ENCODE measurements at places on chromosomes 1 and 21.

- no peak for DNase-seq
These were observed 47.4 kb upstream of the ENAH start for GRCh38 chr1:225700164-225700821.

DNA sequence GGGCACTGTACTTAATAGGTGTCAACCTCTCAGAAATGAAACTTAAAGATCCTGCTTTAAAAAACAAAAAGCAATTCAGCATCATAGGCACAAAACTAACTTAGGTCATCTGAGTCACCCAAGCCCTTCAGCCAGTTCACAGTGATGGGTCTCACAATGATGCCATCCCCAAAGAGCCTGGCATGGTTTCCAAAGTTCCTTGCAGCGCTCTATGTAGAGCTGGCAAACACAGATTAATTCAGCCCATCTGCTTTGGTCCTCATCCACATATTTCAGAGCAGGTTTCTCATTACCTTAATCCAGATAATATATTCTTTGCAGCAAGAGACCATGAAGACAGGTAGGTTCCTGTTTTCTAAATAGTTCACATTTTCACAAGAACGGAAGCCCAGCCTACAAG is 14.6 kb upstream of the PLA2G2C start:
- DNase-seq: peak; percentile 91

DNA sequence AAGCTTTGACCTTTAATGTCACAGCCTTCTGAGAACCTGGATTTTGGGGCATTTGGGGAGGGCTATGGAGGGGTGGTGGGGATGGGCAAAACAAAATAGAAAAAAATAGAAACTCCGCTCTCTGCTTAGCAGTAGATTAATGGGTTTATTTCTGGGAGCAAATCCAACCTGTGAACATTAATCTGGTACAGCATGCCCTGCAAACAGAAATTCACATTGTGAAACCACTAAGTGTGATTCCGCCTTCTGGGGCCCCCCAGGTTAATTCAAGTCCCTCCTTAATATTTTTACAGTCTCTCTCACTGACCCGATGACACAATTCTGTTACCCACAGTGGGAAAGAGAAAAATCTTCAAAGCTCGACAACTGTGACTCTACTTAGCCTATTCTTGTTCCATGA is 76.4 kb downstream of the TIAM1 start:
- peak; percentile 74 for DNase-seq

DNA sequence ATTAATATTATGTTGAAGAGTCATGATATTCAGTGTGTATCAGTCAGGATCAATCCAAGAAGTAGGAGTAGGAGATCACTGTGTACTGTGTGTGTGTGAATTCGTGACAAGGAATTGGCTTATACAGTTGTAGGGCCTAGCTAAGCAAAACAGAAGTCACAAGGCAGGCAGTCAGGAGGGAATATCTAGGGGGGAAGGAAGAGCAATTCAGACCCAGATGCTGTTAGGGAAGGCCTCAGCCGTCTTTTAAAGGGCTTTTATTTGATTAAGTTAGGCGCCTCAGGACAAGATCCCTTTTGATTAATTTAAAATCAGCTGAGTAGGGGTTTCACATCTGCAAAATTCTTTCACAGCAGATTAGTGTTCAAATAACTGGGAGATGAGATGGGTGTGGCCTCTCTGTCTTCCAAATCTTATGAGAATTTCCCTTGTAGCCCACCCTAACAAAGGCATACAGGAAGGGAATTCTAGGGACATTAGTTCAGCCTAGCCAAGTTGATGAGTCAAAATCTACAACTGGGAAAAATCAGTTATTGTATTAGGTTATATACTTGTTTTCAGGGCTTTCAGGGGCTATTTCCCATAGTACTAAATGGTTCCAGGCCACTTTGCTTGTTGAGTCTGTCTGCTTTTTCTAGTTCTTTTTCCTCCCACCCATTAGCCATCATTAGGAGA is 47.4 kb downstream of the ALG6 start:
- DNase-seq: no peak

- no peak for DNase-seq
These were observed 27.1 kb upstream of the SLC35A3 start for GRCh38 chr1:99942723-99943122.

DNA sequence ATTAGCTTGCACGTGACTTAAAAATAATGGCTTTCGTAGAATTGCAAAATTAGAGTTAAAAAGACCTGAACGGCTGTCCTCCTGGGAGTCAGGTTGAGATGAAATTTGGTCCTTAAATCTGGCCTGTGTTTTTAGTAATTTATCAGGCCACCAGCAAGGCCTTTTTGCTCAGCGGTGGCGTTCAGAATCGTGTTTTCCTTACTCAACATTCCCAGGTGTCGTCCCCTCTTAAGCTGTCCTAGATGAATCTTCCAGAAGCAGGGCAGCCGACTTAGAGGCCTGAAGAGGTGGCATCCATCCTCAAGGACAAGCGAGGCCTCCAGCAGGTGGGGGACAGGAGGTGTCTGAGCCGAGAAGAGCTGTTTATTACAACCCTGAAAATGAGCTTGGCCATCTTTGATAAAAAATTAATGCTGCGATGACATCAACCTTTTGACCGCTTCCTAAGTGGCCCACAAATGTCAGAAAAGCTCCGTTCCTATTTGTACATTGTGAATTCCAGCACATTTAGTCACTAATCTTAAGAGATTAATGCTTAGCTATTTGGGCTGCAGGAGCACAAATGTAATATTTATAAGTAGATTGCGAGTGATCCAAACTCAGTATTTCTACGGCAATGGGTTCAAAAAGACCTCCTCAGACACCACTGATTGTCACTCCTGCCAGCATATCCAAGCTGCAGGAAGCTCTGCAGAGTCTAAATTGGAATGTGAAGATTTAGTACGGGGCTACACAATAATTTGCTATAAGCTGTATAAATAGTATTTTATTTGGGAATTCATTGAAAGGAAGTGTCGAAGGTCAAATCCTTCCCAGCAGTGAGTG is 344.1 kb upstream of the VAMP3 start:
- DNase-seq: no peak

DNA sequence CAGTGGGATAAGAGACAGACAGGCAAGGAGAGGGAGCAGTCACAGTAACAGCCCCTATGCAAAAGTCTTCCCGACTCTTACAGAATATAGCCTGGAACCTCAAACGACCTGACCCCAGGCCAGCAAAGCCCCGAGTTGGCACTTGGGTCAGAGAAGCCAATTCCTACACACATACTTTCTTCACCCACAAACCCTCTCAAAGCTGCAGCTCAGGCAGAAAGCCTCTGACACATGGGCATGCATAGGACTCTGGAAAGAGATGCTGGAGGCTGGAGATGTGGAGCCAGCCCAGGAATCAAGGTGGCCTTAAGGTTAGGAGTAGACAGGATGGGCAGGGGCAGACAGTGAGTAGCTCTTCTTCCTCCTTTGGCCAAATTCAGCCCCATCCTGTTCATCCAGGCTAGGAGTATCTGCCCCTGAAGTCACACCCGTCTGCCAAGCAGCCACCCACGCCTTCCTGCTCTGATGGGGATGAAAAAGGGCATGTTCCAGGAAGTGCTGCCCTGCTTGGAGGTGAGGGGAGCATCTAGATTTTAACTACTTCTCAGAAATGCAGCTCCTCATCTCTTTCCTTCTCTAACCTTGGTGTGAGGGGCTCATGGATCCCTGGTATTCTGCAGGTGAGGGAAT is 7.8 kb downstream of the SLC41A1 start:
- no peak for DNase-seq

DNA sequence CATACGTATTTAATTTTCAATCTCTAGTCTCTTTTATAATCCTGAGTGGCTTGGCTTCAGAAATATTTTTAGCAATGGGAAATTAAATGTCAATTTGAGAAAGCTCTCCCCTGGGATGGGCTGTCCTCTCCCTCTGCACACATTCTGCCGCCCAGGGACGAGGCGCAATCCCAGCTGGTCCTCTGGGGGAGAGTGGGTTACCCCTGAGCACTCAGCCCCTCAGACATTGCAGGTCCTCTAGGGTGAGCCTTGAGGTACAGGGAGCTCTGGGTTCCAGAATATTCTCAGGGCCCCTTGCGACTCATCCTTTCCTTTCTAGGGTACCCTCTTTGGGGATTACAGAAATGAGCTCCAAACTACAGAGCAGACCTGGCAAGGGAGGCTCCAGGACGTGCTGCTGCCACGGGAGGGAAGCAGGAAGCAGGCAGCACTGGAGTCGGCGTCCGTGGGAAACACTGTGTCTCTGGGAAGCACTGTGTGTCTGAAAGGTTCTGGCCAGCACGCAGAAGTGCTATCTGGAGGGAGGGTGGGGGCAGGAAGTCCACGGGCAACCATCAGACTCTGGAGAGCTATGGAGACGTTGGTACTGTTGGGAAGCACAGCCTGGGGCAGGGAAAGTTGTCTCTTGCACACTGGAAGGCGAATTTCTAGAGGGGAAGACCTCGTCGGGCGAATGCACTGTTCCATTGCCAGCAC is 343.3 kb upstream of the VAMP3 start:
- no peak for DNase-seq

DNA sequence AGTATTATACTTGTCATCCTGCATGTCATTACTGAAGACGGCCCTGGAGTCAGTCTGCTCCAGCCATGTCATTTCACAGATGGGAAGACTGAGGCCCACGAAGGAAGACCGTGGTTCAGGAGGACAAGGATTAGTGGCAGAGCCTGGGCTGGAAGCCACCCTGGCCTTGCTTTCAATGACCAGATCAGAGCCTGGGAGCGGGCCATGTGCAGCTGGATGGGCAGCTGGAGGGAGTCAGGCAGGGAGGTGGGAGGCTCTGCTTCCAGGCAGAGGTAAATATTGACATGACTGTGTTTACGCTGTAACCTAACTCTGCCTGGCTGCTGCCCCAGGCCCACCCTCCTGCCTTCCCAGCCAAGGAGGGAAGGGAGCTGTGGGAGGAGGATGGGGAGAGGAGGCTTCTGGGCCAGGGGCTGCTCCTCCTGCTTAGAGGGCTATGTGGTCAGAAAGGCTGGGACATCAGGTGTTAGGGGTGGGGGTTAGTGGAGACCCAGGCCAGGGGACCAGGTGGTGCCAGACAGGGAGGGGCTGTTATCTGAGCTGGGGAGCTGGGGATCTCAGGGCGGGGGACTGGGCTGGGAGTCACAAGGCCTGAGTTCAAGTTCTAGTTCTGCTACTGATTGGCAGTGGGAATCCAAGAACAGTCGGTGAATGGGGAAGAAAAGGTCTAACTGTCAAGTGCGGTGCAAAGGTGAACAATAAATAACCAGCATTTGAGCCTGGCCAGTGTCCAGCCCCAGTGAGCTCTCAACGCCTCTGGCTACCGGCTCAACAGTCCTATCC is 48.5 kb upstream of the ECE1 start:
- DNase-seq: no peak

GRCh38 chr1:109281680-109282496 is 1.1 kb downstream of the PSRC1 start:
- no peak for DNase-seq

GRCh38 chr1:182206626-182207239 is 145.2 kb upstream of the ZNF648 start:
- DNase-seq: no peak

- peak; percentile 90 for DNase-seq
These were observed 78.1 kb downstream of the IER5 start for GRCh38 chr1:181166377-181167196.

DNA sequence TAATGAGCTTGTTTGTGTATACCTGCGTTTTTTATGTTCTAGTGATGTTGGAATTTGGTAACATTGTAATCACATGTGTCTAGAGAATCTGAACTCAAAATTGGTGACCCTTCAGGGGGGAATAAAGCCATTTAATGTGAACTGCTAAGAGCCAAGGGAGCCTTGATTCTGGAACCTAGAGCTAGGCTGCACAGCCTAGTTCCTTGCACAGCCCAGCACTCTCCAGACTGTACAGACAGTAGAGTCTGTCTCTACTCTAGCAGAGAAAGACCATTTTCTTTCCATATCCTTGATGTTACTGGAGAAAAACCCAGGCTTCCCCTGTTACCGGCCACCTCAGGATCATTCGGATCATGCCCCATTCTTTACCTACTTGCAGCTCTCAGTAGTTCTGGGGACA is 8.6 kb downstream of the ARV1 start:
- DNase-seq: no peak

DNA sequence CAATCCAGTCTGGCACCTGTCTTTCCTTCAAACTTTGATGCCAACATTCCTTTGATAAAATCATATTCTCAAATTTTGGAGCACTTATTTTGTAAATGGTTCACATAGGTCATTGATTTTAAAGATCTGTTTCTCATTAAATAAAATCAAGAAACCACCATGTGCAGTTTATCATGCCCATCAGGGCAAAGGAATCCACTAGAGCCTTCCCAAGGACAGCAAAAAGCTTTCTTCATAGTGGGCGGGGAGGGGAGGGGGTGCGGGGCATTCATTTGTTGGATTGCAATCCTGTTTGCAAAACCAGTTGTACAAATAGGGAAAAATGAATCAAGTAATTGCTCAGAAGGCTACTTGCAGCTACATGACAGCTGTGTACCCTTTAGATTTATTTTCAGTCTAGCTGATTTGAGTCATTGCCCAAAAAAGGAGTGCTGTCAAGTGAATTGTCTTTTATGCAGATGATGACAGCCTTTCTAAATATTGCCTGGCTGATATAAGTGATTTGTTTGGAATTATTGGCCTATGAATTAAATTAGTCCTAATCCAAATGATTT is 23.0 kb downstream of the LRRC8B start:
- no peak for DNase-seq

- DNase-seq: no peak
These were observed 27.8 kb downstream of the TMEM53 start for GRCh38 chr1:44646261-44647110.

DNA sequence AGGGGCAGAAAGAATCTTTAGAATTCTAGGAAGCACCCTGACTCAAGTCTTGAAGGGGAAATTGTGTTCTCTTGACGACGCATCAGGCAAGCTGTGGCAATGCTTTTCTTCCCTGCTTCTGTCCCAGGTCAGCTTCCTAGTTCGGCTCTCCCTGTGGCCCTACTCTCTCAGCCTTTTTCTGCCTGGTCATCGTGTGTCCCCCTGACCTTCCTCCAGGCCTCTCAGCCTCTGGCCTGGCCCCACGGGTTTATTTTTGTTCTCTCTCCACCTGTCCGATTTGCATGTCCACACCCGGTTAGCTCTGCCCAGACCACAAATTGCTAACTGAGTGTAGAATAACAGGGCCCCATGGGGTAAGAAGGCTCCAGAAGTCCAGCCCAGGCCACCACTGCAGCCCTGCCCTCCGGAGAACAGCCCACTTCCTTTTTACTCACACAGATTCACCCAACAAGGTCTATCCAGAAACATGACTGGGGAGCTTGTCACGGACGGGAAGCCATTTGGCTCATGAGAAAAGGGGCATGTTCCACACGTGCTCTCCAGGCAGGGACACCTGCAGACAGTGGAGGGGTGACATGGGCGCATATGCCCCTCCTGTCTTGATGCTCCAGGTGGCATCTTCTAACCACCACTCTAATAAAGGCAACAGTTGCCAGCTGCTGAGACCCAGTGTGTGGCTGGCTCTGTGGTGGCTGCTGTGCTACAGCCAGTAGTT is 9.8 kb downstream of the KCNN3 start:
- no peak for DNase-seq

GRCh38 chr1:21761052-21761451 is 21.9 kb downstream of the USP48 start:
- no peak for DNase-seq

Measured in G401 (cell line).